ENCODE measurements at places on chromosomes 3 and 15.
A peak's percentile ranks its signal among the peaks of the same experiment; 100 is the strongest.

DNA sequence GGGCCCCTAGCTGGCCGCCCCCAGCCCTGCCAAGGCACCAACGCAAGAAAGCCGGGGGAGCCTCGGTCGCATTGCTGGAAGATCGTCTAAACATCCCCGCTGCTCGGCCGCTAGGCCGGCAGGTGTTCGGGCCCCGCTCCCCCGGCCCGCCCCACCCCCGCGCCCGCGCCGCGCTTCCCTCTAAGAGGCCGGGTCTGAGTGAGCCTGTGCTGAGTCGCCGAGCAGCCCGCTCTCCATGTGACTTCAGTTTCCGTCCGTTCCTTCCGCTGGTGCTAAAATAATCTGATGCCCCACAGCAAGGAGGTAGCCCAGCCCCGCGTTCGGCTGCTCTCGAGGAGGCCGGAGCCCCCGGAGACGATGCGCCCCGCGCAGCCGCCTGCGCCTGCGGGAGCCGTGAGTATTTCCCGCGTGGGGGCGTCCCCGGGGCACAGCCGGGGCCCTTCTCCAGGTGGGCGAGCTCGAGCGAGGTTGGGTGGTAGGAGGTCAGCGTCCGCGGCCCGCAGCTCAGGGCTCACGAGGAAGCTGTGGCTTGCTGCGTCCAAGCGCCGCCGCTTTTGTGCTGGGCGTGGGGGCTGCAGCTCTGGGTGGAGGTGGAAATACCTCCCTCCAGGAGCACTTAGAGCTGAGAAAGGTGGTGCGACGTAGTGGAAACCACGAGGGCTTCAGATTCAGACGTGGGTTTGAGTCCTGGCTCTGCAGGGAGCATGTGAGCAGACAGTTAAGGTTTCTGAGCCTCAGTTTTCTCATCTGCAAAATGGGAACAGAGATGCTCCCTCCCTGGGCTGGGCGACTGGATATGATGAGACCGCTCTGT, at the start of gene NRROS:
Gene NRROS (plus strand): TSS at position 212 of the 814 bp plus-strand sequence. CDS start 14,846 bp downstream, outside the sequence.
- peak; percentile 53 for DNase-seq

DNA sequence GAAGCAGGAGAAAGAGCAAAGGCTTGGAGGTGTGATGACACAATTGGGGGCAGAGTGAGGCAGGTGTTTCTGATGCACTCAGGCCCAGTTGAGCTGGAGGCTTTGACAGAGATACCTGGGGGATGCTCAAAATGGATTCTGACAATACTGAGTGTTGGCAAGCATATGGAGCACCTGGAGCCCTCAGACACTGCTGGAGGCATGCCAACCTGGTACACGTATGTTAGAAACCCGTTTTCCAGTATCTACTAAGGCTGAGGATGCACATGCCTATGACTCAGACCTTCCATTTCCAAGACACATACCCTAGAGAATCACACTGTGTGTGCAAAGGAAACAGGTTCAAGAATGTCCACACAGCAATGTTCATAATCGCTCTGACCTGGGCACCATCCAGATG, 58.7 kb downstream of the WNT7A start:
- DNase-seq: no peak

- DNase-seq: no peak
These were observed 8.5 kb upstream of the FBLN2 start for GRCh38 chr3:13540297-13540995.

GRCh38 chr3:111727843-111728565, 131.1 kb upstream of the PHLDB2 start:
- DNase-seq: no peak

DNA sequence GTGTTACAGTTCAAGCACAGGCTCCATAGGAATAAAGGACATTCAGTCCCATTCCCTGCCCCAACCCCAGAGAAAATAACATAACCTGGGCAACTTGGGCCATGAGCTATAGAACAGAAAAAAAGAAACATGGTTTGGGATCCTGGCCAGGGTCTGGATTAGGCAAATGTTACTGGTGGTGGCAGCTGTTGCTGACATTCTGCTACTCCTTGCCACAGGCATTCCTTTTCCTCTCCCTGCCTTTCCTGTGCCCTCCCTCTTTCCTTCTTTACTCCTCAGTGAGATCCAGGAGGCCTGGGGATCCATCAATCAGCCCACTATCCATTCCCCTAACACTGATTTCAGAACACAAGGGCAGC, 129.1 kb downstream of the NTRK3 start:
- no peak for DNase-seq

DNA sequence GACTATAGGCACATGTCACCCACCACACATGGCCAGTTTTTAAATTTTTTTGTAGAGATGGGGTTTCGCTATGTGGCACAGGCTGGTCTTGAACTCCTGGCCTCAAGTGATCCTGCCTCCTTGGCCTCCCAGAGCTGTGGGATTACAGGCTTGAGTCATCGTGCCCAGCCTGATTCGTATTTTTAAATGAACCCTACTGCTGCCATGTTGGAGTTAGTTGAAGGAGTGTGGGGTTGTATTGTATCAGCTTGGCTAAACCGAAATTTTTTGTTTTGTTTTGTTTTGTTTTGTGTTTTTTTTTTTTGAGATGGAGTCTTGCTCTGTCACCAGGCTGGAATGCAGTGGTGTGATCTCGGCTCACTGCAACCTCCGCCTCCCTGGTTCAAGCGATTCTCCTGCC, 11.8 kb upstream of the ZNF770 start:
- no peak for DNase-seq

- DNase-seq: no peak
These were observed 71.7 kb downstream of the P3H2 start for GRCh38 chr3:190048932-190049441.

- no peak for DNase-seq
These were observed 27.8 kb downstream of the FAM43A start for GRCh38 chr3:194713299-194714136.

- no peak for DNase-seq
These were observed 75.3 kb downstream of the RFX7 start for GRCh38 chr15:56168394-56168793.

DNA sequence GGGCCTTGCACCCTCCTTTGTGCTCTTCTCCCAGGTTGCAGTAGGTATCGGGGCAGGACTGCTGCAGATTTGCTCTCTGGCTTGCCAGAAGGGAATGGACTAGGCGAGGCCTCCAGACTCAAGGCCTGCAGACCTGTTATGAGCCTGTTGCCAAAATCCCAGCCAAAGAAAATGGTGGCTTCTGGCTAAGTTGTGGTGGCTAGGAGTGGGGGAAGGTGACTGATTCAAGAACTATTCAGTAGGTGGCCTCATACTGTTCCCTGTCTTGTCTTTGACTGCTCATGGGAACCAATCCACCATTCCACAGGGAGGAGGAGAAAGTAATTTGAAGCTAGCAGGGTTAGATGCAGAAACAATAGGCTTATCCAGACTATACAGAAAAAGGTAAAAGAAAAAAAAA, 380.4 kb upstream of the PROK2 start:
- DNase-seq: no peak

- no peak for DNase-seq
These were observed 68.4 kb downstream of the TTC23 start for GRCh38 chr15:99180964-99181306.

DNA sequence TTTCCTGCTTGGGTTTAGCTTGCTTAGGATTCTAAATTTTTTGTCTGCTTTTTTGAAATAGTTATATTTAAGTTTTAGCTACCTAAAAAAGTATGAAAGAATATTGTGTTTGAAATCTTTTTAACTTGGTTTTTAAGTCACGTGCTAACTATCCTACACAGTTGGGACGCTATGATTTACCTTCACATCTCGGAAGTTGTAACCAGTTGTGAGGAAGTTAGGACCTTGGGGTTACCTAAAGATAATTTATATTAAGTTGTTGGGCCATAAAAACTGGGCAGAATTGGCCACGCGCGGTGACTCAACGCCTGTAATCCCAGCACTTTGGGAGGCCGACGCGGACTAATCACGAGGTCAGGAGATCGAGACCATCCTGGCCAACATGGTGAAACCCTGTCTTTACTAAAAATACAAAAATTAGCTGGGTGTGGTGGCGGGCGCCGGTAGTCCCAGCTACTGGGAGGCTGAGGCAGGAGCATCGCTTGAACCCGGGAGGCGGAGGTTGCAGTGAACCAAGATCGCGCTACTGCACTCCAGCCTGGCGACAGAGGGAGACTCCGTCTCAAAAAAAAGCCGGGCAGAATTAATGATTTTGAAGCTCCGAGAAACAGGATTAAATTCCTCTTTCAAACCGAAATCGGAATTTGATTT, 1.0 kb downstream of the ZFAND6 start:
- DNase-seq: no peak

DNA sequence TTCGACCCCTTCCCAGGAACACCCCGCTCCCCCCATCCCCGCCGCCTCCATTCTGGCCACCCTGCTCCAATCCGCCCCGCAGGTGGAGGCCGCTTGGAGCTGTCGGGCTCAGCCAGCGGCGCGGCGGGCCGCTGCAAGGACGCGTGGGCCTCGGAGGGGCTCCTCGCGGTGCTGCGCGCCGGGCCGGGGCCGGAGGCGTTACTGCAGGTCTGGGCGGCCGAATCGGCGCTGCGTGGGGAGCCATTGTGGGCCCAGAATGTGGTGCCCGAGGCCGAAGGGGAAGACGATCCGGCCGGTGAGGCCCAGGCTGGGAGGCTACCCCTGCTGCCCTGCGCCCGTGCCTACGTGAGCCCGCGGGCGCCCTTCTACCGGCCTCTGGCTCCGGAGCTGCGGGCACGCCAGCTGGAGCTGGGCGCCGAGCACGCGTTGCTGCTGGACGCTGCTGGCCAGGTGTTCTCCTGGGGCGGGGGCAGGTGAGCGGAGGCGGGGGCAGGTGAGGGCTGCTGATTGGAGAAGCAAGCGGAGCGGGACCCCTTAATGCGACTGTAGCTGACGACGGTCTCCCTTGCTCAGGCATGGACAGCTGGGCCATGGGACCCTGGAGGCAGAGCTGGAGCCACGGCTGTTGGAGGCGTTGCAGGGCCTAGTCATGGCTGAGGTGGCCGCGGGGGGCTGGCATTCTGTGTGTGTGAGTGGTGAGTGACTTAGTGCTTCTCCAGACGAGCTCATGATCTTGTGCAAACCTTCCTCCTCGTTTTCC, 2.5 kb downstream of the RCCD1 start:
- DNase-seq: no peak

- no peak for DNase-seq
These were observed 173.4 kb upstream of the TP63 start for GRCh38 chr3:189457631-189458412.

DNA sequence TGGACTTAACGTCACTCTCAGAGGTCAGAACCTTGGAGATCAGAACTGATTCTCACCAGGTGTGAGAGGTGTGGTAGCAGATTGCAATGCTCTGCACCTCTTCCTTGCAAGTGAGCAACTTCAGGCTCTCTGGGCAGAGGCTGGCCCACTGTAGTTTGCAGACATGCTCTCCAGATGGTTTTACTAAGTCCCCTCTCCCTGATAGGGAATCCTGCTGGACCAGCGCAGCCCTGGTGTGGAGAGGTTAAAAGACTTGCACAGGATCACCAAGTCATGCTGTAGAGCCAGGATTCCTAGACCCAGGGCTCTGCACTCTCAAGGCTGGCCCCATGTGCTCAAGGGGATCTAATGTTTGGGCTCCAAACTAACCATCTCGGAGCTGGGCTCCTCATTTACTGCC, 62.2 kb downstream of the RPL39L start:
- no peak for DNase-seq

DNA sequence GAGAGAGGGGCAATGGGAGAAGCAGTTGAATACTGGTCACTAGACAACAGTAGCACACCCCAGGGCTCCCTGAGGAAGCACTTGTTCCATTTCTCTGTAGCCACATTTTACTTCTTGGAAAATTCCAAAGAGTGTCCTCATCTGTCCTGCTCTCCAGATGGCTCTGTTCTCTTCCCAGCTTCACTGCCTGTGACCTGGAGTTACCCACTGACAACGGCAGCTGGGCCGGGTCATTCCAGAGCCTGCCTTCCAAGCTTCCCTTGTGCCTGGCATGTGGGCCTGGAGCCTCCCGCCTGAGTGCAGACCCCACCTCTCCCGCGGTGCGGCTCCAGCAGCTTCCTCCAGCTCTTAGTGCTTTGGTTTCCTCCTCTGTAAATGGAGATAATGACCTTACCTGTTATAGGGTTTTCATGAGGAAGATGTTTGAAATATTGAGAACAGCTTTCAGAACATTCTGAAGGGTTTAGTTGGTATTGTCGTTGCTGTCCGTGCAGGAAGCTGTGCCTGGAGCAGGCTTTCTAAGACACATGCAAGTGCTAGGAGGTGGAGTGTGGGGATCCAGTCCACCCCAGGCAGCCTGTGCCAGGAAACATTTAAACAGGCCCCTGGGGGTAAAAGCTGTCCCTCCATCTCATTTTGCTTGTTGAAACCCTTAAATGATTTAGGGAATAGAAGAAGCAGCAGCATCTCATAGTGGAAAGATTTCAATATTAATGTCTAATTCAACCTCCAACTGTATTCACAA, 24.8 kb downstream of the EFCC1 start:
- no peak for DNase-seq

DNA sequence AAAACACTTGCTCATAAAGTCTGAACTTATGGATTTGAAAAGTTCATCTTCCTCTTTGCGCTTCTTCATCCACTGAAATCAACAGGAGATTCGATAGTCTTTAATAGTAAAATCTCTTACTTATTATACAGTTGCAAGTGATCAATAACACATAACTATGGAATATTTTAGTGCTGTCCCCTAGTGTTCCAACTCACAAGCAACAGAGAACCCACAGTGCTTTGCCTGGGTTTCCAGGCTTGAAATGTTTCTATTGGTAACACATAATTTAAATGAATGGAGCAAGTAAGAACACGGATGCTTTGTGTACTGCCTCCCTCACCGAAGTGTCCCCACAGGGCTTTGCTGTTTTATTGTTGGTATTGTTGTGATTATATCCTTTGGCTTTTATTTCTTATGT, 93.5 kb downstream of the WDR72 start:
- no peak for DNase-seq

DNA sequence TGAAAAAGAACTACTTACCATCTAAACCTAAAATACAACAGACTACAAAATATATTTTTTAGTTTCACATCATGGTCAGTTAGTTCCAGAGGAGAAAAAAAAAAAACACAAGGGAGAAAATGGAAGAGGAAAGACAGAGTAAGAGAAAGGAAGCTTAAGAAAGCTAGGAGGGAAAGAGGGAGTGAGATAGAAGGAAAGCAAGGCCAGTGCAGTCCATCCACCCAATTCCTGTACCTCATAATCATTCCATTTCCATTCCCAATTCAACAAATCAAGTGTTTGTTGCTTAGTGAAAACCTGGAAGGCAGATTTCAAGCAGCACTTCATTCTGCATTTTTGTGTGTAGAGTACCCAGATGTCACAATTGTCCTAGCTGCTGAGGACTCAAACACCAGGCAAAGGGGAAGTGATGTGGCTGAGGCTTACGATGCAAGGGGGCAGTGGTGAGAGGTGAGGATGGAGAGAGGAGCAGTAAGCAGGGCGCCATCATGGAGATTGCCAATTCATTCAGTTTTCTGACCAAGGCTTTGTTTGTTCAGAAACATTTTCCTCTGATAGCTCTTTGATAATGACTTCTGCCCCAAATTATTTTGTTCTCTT, 83.6 kb upstream of the GSK3B start:
- no peak for DNase-seq

GRCh38 chr3:23136054-23136453, 67.1 kb upstream of the UBE2E2 start:
- no peak for DNase-seq

- DNase-seq: no peak
These were observed at the start of gene BCL2A1 for GRCh38 chr15:79970624-79971434. Gene BCL2A1 (minus strand): TSS chr15:79971196. CDS start chr15:79971119, 77 bp downstream.

DNA sequence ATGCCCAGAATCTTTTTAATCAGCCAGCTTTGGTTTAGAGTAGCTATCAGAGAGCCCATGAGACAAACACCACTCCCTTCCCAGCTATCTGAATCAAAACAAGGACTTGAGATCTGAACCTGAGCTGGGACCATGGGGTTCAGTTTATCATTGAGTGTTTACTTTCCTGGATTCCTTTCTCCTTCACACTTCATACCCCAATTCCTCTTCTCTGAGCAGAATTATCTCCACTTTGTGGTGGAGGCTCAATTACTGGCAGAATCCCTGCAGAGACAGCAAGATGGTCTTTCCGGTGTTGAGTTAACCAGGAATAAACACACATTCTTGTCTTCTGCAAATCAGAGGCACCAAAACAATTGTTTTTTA, 102.4 kb downstream of the RPL22L1 start:
- no peak for DNase-seq
